ENCODE measurements at places on chromosomes 3 and 15.
A peak's percentile ranks its signal among the peaks of the same experiment; 100 is the strongest.

- no peak for DNase-seq
Observed at GRCh38 chr3:15120986-15121385, 22.0 kb upstream of the RBSN start.

GRCh38 chr15:68463444-68463843 lies 31.5 kb upstream of the ITGA11 start:
- DNase-seq, result no peak

DNA sequence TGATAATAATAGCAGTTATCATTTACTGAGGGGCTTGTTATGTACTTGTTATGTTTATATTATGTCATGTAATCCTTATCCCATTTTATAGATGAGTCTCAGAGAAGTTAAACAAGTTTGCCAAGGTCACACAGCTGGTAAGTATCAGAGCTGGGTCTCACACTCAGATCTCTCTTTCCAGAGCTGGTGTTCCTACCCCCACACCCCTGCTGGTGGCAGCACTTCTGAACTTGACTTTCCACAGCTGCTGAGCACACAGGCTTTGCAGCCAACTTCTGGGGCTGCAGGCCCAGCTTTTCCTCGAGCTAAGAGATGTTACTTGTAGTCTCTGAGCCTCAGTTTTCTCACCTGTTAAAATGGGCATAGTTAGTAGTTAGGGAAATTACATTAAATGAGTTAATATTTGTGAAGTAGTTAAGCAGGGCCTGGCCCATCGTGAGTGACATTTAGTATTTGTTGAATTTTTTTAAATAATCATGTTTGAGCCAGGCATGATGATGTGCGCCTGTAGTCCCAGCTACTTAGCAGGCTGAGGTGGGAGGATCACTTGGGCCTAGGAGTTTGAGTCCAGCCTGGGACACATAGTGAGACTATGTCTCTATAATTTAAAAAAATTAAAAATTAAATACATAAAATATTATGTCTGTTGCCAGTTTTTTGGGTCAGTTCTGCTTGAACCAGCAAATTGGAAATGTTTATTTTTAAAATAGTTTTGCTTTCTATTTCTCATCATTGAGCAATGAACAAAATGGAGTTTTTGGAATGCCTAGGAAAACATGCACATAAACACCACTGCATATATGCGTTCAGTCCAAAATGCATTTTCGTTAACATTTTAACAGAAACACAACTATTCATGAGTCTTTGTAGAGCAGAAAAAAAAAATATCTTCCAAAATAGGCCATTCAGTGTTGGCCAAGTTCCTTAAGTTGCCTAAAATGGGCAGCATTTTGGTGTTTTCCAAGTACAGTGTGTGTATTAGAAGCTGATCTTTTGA lies 87.3 kb downstream of the SMAD6 start:
- DNase-seq, result peak; percentile 50

GRCh38 chr15:67303490-67304363 lies 49.1 kb downstream of the IQCH start:
- DNase-seq, result peak; percentile 15

GRCh38 chr3:20078194-20078714 lies 38.0 kb downstream of the KAT2B start:
- no peak for DNase-seq

All from AML-193 (cell line).